ENCODE measurements at places on chromosomes 2 and 18.

GRCh38 chr2:128159437-128159836 lies 68.4 kb downstream of the UGGT1 start:
- DNase-seq: no peak

DNA sequence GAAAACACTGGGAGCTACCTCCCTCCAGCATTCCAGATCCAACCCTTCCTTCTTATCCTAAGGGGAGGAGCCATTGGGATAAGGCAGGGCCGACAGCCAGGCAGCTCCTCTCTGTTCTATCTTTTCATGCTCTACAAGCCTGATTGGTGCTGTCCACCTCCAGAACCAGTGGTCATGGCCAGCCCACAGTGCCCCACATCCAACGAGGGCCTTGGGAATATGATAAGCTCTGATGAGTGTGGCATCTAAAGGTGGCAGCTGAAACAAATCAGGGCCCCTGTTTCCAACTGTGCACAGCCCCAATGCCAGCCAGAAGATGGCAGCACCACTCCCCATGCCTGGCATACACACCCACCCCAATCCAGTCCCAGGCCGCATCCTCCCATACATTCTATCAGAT lies 329.3 kb downstream of the C1D start:
- DNase-seq: no peak

DNA sequence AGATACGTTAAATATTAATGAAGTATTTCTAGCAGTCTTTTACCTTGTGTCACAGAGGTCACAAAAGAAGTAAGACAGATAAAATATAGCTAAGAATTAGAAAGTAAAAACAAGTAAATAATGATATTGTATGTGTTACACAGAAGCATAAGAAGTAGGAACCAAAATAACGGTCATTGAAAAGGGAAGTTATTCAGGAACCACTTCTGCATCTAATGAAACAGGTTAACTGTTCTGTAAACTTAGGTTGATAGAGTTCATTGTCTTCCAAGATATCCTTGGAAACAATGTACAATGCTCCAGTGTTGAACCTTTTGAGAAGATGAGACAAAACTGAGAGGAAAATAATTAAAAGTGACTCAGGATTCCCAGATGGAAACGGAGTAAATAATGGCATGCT lies 57.1 kb upstream of the CD302 start:
- no peak for DNase-seq

DNA sequence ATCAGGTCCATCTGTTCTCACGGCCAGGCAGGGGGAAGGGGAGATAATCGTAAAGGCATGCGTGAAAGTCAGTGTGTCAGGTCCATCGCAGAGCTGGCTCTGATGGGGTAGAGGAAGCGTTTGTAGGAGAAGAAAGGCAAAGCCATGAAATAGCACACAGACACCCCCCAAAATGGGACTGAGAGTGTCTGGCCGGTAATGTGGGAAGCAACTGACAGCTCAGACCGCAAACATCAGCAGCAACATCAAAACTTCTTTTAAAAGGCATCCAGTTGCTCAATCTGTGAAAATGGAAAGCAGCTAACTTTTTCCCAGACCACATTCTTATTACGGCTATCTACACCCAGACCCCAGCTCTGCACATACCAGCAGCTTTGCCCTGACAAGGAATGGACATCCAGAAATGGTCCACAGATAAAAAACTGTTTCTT lies 232.6 kb downstream of the EN1 start:
- DNase-seq: no peak

DNA sequence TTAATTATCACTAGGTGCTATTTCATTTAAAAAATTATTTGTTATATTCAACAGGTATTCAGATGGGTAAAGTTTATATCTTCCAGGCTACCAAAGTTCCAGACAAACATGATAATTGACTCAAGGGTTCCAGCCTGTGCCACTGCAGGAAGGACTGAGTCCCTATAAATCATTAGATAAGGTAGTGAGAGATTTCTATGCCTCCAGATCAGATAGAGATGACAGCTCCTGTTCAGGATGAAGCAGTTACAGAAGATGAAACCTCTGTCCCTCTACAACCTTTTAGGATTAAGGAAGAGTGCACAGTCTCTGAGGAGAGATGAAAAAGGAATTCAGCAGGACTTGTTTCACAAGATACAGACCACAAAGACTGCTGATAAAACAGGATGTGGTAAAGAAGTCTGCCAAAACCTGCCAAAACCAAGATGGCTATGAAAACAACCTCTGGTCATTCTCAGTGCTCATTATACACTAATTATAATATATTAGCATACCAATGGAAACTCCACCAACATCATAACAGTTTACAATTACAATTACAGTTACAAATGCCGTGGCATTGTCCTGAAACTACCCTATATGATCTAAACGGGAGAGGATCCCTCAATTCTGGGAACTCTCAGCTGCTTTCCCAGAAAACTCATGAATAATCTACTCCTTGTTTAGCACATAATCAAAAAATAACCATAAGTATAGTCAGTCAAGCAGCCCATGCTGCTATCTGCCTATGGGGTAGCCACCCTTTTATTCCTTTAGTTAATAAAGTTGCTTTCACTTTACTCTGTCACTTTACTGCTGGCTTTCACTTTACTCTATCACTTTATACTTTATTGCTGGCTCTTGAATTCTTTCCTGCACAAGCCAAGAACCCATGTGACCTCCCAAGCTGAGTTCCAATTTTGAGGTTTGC lies 288.5 kb downstream of the PDE11A start:
- DNase-seq: no peak

DNA sequence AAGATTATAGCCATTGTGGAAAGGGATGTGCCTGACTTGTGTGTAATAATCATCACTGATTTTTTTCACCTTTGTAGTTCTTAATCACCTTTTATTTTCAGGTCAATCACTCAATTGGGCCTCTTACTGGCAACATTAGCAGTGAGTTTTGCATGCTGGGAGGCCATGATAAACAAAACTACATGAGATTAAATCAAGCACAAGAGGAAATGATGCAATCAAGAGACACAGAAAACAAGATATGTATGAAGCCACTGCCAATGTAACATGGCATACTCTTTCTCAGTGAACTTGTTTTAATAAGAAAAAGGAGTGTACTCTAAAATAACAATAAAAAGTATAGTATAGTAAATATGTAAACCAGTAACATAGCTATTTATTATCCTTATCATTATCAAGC lies 69.9 kb upstream of the FSIP2 start:
- no peak for DNase-seq

- no peak for DNase-seq
These were observed 886 bp downstream of the PRKCE start for GRCh38 chr2:45652090-45653031.

DNA sequence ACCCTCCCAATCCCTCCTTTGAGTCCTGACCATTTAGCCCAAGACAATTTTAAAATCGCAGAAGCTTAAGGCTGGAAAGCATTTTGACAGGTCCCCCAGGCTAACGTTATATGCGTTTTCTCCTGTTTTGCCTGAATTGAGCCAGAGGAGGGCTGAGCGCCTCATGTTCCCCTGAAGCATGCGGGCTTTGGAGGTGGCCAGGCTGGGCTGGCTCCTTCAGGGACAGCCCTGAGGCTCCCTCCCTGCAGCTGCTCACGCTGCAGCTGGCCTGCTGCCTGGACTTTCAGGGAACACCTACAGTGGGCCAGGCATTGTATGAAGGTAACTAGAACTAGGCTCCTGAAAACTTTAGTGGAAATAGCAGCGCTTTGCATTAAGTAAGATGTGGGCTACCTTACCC lies 179.2 kb downstream of the ACKR3 start:
- no peak for DNase-seq

- no peak for DNase-seq
These were observed 1.7 kb upstream of the SMAD7 start for GRCh38 chr18:48952287-48953103.

GRCh38 chr18:34543945-34544344 lies 166.2 kb upstream of the DTNA start:
- DNase-seq: no peak

All from activated CD8-positive, alpha-beta memory T cell treated with anti-CD3 and anti-CD28 coated beads for 1 hour (primary cell).